ENCODE measurements at places on chromosomes 2 and 18. TPM values are rescaled to one million over a fixed set of nuclear protein-coding genes. Genes with fewer than 3 reads are reported as not detected.

The DCDC2C gene
- total RNA-seq = not detected

The SCN7A gene
- total RNA-seq = 97.1 TPM

- peak; percentile 60 for DNase-seq
Observed at GRCh38 chr2:240921311-240921994, 15.3 kb downstream of the CROCC2 start.

DNA sequence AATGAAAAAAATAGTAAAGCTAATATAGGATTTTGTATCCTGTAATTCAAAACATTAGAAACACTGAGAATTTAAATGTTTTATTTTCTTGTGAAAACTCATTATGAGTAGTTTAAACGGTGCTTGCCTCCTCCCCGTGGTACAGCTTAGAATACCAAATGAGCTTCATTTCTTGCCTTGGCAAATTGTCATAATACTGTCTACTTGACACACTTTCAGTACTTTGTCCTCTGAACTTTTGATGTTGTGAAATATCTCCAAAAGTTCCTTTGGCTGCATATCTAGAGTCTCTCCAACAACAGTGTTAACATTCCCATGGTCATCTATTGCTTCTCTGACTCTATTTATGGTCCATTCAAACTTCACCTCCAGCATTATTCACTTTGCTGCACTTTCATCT, 61.9 kb upstream of the EPB41L5 start:
- no peak for DNase-seq

GRCh38 chr18:74171910-74172606, 23.7 kb downstream of the TIMM21 start:
- DNase-seq = no peak

Measured in upper lobe of right lung (tissue), 1 donor.